ENCODE measurements at places on chromosomes 16 and 17. TPM values are rescaled to one million over a fixed set of nuclear protein-coding genes. Genes with fewer than 3 reads are reported as not detected.

The CD300H gene
- not detected for total RNA-seq

The MEIOC gene
- 8.3 TPM for total RNA-seq

The KRT16 gene
- not detected for total RNA-seq

The SNRNP25 gene
- total RNA-seq: 55.9 TPM

The KCNJ18 gene
- not detected for total RNA-seq

The NTN1 gene
- 3.1 TPM for total RNA-seq
